NCI-H2227 treated with DMSO at 0.1 percent for 48 hours (cell line): ENCODE measurements at places on chromosomes 2 and 18.

DNA sequence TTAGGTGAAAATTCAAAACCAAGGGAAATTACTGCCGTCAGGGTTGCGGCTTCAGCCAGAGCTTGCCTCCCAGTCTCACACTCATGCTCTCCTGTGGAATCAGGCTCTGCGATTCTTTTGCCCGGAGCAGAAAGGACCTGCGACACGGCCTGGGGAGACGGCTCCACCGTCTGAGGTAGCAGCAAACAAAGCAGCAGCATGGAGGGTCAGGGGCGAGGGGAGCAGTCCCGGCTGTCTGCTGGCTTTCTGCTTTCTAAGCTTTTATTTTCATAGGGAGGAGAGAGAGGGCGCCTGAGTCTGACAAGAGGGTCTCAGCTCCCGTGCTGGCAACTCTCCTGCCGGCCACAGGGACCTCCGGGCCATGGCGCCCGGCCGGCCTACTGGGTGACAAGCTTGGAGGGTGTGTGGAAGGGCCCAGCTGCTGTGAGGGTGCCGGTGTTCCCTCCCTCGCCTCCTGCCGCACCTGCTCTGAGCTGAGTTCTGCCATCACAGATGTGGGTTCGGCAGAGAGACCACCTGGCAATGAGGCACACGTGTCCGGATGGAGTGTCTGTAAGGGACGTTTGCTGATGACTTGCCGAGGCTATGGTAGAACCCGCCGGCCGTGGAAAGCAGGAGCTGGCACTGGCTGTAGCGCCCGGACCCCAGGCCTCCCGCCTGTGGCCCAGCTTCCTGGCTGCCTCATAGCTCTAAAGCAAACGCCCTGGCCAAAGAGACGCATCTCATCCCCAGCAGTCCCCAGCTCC, 66.2 kb upstream of the CTDP1 start:
- no peak for DNase-seq

- DNase-seq, result peak; percentile 10
Measured at GRCh38 chr2:111975053-111975552, 76.7 kb downstream of the MERTK start.

DNA sequence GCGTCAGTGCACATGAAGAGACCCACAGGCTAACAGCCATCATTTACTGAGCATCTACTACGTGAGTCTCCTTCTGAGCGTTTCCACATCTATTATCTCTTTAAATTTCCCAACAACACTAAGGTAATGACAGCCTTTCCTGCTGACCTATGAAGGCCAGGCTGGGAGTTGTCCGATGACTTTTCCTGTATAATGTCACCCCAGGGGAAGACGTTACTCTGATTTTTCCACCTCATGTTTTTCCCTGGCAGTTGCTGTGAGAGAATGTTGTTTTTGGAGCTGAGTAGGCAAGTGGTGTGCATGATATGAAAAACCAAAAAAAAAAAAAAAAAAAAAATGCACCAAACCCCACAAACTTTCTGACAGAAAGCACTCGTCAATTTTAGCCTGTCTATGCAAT, 207.6 kb downstream of the SLC8A1 start:
- DNase-seq, result peak; percentile 94

DNA sequence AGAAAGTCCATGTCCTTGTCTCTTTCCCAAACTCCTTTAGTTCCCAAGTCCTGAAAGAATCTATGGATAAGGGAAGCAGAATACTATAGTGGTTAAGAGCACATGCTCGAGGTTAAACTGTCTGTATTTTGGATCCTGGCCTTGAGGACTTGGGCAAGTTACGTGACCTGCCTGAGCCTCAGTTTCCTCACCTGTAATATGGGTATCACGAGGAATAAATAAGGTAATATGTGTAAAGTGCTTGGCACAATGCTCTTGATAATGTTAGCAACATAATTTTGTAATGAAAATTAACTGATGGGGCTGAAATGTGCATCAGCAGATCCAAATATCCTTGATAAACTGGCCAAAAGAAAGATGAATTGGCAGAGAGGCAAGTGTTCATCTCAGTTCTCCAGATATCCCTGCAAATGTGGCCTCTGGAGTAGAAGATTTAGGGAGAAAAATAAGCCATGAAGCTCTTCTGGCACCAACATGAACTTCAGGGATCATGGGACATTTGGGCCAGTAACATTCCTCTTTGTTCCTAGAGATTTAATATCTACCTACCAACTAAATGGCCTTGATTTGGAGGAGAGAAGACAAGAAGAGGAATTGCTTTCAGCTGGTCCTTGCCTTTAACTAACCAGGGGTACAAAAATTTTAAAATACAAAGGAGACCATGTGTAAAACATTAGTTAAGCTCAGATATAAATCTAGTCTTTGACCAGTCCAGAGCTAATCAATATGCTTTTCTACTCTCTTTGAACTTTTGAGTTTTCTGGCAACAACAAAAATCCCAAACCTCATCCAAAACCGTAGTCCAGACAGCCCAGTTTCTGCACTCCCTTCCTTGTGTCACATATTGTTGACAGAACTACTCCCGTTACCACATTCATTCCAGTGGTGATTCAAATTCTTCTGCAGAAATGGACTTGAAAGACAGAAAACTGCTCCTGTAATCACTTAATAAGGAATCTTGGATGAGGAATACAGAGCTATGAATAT, 52.7 kb upstream of the EML4 start:
- DNase-seq, result no peak

DNA sequence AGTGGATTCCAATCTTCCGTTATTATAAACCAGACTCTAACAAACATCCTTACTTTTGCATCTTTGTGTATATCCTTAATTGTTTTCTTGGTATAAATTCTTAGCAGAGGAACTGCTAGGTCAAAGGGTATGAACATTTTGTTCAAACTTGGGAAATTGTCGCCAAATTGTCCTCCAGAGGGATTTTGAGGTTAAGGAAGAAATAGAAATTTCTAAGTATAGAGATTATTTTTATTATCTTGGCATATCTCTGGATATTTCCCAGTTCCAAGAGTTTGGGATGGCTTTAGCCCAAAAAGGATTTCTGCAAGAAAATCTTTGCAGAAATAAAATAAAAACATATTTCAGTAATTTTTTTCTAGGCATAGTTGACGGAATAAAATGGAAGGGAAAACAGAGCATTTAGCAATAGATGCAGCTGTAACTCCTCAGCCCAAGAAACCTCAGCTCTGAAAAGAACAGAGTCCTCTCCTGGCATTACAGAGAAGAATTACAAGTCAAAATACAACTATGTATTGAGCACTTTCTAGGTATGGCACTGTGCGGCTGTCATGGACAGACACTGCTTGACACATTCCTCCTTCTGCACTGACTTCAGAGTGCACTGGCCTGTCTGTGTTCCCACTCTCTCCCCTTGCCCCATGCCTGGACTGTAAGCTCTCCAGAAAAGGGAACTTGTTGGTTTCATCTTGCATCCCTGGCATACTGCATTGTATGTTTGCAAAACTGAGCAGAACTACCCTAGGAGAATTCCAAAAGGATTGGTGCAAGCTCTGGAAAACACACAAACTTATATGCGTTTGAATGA, 117.3 kb upstream of the STON1 start:
- DNase-seq, result no peak

GRCh38 chr2:25309402-25309801, 32.3 kb downstream of the DNMT3A start:
- DNase-seq, result peak; percentile 43

- DNase-seq, result no peak
Measured at GRCh38 chr2:9307535-9307934, 100.9 kb downstream of the ASAP2 start.

DNA sequence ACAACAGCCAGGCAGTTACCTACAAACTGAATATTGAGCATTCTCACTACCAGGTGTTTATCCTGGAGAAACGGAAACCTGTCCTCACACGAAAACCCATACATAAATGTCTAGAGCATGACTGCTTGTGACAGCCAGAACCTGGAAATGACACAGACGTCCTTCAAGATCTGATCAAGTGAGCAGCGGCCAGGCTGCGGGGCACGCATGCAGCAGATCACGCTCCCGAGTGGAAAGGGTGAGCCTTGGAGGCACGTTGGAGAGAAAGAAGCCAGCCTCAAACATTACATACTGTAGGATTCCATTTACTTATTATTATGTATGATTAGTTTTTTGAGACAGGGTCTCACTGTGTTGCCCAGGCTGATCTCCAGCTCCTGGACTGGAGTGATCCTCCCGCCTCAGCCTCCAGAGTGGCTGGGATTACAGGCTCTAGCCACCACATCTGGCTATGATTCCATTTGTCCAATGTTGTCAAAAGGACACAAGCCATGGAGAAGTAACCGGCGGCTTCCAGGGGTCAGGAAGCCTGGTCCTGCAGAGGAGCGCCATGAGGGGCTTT, 22.9 kb upstream of the STK25 start:
- no peak for DNase-seq

- DNase-seq, result no peak
Measured at GRCh38 chr18:74709452-74709851, 111.8 kb downstream of the ZNF407 start.

DNA sequence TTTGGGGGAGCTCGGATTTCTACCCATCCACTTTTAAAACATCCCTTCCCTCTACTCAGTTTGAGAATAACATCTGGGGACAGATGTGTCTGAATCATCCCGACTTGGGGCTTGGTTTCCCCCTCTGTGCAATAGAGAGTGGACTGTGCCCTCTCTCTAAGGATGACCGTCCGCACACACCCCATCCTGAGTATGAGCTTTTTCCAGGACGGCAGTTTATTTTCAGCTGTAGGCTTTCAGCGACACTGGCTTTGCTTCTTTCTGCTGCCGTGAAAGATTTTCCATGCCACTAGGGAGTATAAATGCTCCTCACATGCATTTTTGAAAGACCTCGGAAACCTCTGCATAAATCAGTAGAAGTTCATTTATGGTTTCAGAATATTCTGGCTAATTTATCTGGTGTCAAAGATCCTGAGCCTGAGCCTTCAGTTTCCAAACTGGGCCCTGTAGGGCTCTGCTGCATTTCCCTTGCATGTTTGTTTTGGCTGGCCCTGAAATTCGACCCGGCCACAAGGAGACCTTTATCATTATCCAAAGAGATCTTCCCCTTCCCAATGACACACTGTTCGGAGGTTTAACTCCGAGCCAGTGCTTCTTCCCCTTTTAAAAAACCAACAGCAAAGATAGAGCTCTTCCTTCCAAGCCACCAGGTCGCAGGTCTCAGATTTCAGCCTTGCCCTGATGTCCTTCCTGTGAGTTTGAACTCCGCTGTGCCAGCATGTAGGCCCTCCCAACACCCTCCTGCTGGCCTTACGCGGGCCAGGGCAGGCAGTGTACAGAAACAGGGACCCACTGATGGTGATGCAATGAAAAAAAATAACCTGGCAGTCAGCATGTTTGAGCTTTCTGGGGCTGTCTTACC, 53.3 kb downstream of the FECH start:
- no peak for DNase-seq

DNA sequence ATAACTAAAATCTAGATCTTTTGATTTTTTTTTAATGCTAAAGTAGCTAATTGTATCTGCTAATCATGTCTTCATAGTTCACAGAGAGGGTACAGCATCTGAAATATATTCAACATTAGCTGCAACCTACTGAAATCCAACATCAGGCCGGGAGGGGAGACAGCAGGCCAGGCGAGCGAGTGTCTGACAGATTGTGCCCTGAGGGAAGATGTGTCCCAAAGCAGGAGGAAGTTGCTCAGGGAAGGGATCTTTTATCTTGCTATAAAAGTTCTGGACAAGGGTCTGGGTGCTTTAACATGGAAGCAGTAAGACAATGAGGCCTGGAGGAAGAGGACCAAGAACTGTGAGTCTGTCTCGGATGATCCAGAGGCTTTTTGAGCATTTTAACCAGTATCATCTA, 274.1 kb downstream of the AFF3 start:
- no peak for DNase-seq

DNA sequence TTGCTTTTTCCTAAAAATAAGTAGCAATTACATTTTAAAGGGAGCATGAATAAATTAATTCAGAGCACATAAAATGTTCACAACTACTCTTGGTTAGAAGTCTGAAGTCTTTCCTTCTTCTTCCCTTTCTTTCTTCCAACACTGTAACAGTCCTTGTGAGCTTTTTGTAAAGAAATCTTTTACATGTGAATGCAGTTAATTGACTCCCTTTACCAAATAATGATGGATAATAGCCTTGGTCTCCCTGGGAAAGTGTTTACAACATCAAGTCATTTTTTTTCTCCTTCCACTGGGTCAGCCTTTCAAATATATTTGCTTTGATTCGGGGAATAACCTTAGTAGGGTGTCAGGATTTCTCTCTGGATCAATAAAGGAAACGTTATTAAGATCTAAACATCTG, 39.1 kb downstream of the CALCRL start:
- no peak for DNase-seq

- peak; percentile 32 for DNase-seq
Measured at GRCh38 chr2:199743415-199744120, 107.4 kb downstream of the FTCDNL1 start.

GRCh38 chr2:113707106-113707505, 49.3 kb downstream of the SLC35F5 start:
- DNase-seq, result no peak

DNA sequence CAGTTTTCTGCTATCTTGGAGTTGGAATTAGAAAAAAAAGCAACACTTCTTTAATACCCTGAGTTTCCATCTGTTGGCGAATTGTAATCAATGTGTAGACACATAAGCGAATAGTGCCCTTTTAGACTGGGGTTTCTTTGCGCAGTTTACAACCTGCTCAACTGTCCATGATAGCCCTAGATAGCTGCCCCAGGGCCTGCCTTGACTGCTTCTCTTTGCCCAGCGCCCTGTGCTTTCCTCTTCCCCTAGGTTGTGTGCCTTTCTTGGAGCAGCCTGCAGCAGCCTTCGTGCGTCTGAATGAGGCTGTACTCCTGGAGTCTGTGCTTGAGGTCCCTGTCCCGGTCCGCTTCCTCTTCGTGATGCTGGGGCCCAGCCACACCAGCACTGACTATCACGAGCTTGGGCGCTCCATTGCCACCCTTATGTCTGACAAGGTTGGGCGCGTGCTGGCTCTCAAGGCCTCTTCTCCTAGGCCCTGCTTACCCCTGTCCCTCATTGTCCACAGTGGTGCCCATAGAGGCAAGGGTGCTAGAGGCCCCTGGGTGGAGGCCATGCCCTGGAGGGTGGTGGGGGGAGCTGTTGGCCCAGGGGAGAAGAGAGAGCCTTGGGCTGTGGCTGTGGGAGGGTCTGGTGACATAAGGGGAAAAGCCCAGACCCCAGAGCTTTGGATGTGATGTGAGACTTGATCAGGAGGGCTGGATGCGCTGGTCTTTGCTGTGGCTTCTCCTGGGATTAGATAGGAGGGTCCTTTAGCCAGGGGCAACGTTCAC, 6.9 kb downstream of the SLC4A3 start:
- no peak for DNase-seq
